ENCODE measurements at places on chromosomes 5 and 9. TPM values are rescaled to one million over a fixed set of nuclear protein-coding genes. Genes with fewer than 3 reads are reported as not detected.

Gene WNK2
- 0.08 TPM for total RNA-seq

- no peaks in the 10 kb centered on the region for H3K27me3 ChIP-seq
- no peaks in the 10 kb centered on the region for H3K36me3 ChIP-seq
- no peak overlapping the region for H3K4me3 ChIP-seq
Measured at GRCh38 chr5:88941581-88941980, 58.6 kb upstream of the MEF2C start.

- H3K36me3 ChIP-seq = no peaks in the 10 kb centered on the region
- DNase-seq = no peak
- H3K4me3 ChIP-seq = no peak overlapping the region
- H3K27me3 ChIP-seq = no peaks in the 10 kb centered on the region
Measured at GRCh38 chr5:72455476-72455875, 51.7 kb downstream of the ZNF366 start.

DNA sequence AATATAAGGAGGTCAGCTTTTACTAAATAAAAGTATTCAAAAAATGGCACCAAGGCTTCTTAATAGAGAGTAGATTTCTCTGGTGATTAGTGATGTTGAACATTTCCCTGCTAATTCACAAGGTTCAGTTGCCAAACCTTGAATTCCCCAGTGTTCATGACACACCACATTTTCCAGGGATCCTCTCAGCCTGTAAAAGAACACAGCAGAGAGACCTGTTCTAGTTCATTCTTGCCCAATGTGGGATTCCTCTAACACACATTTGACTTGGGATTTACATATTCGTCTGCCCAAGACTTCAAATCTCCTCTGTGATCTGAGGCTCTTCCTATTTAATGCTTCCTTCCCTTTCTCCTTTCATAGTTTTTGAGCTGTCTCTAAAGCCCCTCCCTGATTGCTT is 273.2 kb upstream of the CDH9 start:
- H3K27me3 ChIP-seq = no peaks in the 10 kb centered on the region
- H3K4me3 ChIP-seq = no peak overlapping the region
- no peak overlapping the region for H3K27ac ChIP-seq
- no peaks in the 10 kb centered on the region for H3K4me1 ChIP-seq
- DNase-seq = no peak
- no peaks in the 10 kb centered on the region for H3K36me3 ChIP-seq

- H3K36me3 ChIP-seq = peaks cover 29% of the 10 kb centered on the region
- no peak for DNase-seq
- H3K27ac ChIP-seq = no peak overlapping the region
- no peak overlapping the region for H3K4me3 ChIP-seq
- H3K27me3 ChIP-seq = no peaks in the 10 kb centered on the region
Measured at GRCh38 chr9:36336131-36336907, 63.8 kb downstream of the RNF38 start.

DNA sequence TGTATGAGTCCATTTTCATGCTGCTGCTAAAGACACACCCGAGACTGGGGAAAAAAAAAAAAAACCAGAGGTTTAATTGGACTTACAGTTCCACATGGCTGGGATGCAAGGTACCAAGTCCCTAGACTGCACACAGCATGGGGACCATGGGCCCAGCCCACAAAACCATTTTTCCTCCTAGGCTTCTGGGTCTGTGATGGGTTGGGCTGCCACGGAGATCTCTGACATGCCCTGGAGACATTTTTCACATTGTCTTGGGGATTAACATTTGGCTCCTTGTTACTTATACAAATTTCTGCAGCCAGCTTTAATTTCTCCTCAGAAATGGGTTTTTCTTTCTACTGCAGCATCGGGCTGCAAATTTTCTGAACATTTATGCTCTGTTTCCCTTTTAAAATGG is 340.3 kb upstream of the NUDT12 start:
- H3K4me3 ChIP-seq = no peak overlapping the region
- H3K4me1 ChIP-seq = no peaks in the 10 kb centered on the region
- no peak for DNase-seq
- H3K36me3 ChIP-seq = no peaks in the 10 kb centered on the region
- no peaks in the 10 kb centered on the region for H3K27me3 ChIP-seq

All from GM12878 (cell line).